ENCODE measurements at places on chromosomes 12 and 14.

GRCh38 chr12:5335069-5335468 is 96.8 kb upstream of the NTF3 start:
- DNase-seq: no peak

DNA sequence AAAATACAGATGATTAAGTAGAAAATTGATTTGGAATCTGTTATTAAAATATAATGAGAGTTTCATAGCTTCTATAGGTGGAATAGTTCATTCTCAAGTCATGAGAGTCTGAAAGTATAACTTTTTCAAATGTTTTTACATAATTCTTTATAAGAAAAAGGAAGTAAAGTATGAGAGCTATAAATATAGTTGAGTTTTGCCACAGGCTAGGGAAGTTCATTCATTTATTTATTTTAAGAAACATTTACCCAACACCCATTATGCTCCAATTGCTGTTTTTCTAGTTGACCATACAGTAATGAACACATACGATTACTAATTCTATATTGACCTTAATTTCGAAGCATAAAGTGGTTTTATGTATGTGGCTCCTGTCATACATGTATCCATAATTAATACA is 24.8 kb downstream of the LRRIQ1 start:
- no peak for DNase-seq

DNA sequence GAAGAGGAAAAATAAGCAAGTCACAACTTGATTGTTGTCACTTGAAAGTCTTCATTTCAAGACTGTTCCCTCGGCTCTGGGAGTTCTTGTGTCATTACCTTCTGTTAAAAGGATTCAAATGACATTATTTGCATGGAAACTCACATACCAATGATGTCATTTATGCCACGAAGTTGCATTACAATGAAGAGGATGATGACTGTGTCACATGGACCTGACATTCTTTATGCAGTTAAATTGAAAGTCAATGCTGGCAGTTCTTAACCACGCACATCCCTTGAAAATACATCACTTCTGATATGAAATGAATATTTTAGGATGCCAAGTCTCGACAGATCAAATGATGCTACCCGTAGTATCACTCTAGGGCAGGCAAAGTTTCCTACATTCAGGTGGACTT is 1069.5 kb downstream of the VRK1 start:
- DNase-seq: no peak

DNA sequence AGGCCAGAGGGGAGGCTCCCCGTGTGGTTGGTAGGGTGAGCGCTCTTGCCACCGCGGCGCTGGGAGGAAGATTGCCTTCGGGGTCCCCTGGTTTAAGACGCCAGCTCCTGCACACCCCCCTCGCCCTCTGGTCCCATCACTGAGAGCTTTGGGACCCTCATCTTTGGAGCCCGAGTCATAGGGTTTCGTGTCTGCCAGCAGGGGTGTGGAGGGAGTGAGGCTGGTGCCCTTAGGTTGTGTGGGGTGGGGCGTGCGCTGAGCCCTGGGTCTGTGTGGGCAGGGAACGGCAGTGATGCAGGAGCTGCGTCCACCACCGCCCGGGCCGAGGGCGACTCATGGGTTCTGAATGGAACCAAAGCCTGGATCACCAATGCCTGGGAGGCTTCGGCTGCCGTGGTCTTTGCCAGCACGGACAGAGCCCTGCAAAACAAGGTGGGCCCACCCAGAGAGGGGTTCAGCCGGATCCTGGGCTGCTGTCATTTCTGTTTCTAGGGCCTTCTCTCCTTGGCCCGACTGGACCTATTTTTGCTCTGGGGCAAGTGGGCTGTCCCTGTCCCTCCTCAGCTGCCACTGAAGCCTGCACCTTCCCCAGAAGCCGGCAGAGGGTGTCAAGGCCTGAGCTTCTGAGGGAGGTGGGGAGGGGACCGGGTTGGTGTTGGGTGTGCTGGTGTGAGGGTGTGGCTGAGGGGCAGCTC is 12.1 kb downstream of the ACADS start:
- no peak for DNase-seq

GRCh38 chr14:73472185-73473114 is 14.1 kb upstream of the NUMB start:
- DNase-seq: peak; percentile 47

- no peak for DNase-seq
Measured at GRCh38 chr12:84056-84455, 17.5 kb downstream of the IQSEC3 start.

- DNase-seq: no peak
Measured at GRCh38 chr12:71797531-71797930, 42.0 kb upstream of the TBC1D15 start.

DNA sequence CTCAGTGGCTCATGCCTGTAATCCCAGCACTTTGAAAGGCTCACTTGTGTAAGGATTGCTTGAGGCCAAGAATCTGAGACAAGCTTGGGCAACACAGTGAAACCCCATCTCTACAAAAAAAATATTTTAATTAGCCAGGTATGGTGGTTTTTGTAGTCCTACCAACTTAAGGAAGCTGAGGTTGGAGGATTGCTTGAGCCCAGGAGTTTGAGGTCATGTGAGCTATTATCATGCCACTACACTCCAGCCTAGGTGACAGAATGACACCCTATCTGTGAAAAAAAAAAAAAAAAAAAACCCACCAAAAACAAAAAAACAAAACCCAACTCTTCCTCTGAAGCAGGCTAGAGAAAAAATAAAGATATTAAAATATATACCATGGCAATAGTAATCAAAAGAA is 41.2 kb downstream of the TMEM116 start:
- no peak for DNase-seq

- no peak for DNase-seq
Measured at GRCh38 chr14:101706509-101707067, 54.9 kb upstream of the PPP2R5C start.

- no peak for DNase-seq
Measured at GRCh38 chr12:116629480-116629879, 70.3 kb downstream of the MAP1LC3B2 start.

DNA sequence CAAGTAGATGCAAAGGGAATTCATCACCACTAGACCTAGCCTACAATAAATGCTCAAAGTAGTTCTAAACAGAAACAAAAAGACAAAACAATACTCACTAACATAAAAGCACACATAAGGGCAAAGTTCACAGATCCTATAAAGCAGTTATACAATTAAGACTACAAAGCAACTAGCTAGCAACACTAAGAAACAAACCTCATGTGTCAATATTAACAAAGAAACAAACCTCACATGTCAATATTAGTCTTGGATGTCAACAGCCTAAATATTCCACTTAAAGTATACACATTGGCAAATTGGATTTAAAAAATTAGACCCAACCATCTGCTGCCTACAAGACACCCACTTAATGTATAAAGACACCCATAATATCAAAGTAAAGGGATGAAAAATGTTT is 152.7 kb downstream of the KCNK10 start:
- DNase-seq: no peak

GRCh38 chr12:1935700-1936378 is 17.4 kb upstream of the CACNA2D4 start:
- no peak for DNase-seq

DNA sequence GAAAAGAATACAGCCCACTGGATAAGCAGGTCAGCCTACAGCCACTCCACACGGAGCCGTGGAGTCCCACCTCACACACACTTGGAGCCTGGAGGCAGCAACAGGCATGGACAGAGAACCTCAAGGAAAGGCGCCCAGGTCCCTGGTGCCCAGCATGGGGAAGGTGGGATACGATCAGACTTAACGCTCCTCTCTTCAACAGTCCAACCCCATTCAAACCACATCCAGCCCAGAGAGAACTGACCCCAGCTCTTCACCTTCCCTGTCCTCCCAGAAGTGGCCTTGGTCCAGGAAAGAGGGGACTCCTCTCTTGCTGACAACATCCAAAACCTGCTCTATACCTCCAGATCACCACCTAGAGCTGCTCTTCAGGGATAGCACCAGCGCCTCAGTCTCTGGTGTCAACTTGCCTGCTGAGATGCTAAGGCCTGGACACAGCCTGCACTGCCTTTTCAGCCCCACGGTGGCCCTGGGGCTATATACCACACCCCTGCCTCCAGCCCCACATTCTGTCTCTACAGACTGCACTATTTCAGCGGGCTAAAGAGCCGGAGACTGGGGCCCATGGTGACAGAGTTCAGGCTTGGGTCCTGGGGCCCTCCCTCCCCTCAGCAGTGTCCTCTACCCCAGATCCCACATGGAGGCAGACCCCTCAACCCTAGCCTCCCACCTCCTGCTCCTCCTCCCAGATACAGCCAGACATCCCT is 7.0 kb downstream of the ADCY6 start:
- no peak for DNase-seq

DNA sequence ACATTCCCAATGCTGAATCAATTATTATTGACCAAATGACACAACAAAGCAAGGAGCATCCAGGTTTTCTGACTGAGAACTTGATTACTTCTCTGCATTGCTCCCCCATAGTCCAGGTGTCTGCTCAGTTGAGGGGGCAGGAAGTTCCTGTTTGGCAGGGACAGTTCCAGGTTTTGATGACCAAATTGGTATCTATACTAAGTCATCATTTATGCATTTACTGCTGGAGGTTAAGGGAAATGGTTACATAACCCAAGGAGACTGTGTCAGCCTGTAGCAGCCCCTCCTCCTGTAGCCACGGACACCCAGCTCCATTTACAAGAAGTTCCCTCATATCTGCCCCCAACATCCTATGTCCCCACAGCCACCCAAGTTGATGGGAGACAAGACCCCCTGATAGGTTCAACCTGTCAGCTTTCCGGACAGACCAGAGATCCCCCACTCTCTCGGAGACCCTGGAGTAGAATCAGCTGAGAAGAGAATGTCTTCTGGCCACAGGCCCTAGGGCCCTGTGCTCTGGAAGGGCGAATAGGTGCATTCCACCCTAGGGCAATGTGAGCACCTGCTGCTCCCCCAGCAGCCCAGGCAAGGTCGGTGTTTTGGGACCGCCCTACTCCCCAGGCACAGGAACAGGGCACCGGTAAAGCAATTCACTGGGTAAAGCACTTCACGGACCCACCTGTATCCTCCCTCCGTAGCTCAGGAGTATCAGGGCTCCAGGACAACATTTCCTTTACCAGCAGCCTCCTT is 23.6 kb downstream of the IRF2BPL start:
- DNase-seq: no peak

- DNase-seq: no peak
Measured at GRCh38 chr14:104400355-104400754, 179.2 kb upstream of the C14orf180 start.

GRCh38 chr14:61632807-61633206 is 62.5 kb upstream of the HIF1A start:
- DNase-seq: no peak

- DNase-seq: no peak
Measured at GRCh38 chr14:100765296-100765695, 38.6 kb downstream of the DLK1 start.

All from stimulated activated naive CD4-positive, alpha-beta T cell (primary cell).